Activated T-helper 1 cell treated with anti-CD3 and anti-CD28 coated beads, Interleukin-12 subunit alpha, Interleukin-12 subunit beta, Interleukin-2, Interleukin-4 antibody, amounts not matched to agents 30 ng/mL and 10 ng/mL and 1 ng/mL, durations not matched to agents 14 hours and 24 hours and 36 hours (primary cell): ENCODE measurements at places on chromosomes 6 and 20. TPM values are rescaled to one million over a fixed set of nuclear protein-coding genes. Genes with fewer than 3 reads are reported as not detected.

DNA sequence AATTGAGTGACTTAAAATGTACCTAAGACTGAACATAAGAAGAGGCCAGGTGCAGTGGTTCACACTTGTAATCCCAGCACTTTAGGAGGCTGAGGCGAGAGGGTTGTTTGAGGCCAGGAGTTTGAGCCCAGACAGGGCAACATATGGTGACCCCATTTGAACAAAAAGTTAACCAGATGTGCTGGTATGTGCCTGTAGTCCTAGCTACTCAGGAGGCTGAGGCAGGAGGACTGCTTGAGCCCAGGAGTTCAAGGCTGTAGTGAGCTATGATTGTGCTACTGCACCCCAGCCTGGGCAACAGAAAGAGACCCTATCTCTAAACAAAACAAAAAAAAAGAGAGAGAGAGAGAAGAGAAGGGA is 10.1 kb upstream of the PAQR8 start:
- DNase-seq, result no peak

DNA sequence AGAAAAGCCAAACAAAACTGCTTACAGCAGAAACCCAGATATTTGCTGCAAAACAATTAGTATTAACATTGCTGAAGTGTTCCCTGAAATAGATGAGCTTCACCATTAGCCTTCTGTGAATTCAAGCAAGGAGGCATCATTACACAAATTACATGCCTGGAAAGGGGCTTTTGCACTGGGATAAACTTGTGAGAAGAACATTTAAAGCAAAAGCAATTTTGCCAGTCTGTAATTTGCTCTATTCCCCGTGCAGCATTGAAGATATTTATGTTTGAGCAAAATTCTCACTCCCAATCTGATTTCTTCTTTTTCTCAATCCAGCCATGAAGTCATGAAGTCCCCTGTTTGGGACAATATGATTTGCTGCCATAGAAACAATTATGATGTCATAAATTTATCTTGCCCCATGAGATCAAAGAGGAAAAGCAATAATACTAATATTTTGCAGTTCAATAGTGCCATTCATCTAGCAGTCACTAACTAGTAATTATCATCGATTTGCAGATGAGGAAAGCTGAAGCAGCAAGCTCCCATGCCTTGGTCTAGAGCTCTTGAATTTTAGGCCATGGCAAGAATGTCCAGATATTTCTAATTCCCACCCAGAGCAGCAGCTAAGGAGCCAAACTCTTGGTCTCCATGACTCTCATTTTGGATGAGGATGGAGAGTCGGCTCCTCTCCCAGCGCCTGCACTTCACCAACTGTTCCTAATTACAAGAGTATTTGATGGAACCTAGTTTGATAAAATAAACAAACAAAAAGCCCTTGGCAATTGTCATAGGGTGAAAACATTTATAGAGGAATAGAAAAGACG is 49.5 kb upstream of the CCN6 start:
- DNase-seq, result no peak

DNA sequence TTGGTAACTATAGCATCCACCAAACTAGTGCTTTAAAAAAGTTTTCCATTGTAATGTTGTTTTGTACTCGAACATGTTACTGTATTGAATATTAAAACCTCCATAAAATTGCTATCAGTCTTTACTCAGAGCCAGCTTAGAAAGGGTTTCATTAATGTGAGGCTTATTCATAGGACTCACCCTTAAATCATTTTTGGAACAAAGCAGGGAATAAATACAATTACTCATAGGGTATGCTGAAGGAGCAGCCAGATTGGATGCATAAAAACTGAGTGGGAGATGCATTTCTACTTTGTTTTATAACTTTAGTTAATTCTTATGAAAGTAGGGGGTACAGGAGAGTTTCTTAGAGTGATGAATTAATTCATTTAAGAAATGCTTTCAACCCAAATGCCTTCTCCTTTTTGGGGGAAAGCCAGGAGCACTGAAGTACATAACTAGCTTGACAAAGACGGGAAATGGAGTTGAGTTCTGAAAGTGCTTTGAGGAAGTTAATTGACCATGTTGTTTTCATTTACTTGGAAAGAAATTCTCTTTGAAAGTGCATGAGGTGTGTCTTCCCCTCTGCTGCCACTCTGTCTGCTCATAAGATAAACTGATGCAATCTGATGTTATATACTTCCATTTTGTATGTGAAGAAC is 90.3 kb downstream of the RNF144B start:
- no peak for DNase-seq

- DNase-seq, result no peak
These were observed 20.4 kb upstream of the FRMD1 start for GRCh38 chr6:168099201-168100010.

DNA sequence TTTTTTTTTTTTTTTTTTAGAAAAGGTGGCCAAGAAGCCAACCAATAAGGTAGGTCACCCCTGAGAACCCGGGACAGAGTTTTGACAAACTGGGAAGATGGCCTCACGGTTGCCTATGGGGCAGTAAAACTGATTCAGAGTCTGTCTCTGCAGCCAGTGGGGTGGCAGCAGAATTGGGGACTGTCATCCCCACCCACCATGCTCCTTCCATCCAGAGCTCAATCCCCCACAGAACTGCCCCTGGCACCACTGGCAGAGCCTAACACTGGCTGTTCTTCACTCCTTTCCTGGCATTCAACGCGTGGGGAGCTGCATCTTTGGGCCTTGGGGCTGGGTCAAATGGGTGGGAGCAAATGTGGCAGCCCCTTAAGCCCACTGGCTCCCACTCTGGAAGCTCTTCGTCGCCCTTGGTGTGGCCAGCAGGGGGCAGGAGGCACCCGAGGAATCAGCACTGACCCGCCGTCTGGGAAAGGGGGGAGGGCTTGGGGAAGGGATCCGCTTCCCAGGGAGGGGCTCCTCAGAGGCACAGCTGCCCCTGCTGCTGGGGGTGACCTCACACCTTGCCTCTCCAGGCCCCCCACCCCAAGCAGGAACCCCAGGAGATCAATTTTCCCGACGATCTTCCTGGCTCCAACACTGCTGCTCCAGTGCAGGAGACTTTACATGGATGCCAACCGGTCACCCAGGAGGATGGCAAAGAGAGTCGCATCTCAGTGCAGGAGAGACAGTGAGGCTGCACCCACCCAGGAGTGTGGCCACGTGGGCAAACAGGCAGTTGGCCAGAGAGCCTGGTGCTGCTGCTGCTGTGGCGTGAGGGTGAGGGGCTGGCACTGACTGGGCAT is 10.4 kb downstream of the CD40 start:
- no peak for DNase-seq

- no peak for DNase-seq
These were observed 14.7 kb upstream of the TNFAIP3 start for GRCh38 chr6:137852346-137852745.

DNA sequence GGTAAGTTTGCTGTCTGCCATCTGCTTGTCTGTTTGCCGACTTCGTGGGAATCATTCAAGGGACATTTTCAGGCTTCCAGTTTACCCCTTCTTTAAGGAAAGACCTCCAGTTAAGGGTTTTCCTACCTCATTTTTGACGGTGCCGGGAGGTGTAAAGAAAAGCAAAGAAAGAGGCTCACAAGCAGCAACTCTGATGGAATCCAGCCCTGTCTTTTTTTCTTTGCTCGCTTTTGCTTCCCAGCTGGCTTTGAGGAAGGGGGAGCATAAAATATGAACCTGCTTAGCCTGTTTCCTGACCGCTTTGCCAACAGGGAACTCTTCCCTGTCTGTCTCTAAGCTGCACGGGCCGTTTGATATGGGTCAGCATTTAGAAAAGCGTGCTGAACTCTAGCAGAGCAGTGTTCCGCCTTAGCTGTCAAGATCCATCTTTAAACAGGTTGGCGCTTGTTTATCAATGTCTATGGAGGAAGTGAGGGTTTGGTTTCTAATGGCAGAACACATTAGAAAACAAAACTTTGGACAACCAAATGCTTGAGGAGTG is 13.8 kb downstream of the SYTL3 start:
- DNase-seq, result no peak

F13A1 gene
- not detected in 2 replicates for total RNA-seq

ID4 gene
- not detected in 2 replicates for total RNA-seq

- DNase-seq, result no peak
These were observed 35.0 kb downstream of the NKAIN2 start for GRCh38 chr6:123838505-123839234.

VGLL2 gene
- total RNA-seq, result not detected in 2 replicates

GRCh38 chr20:54535746-54536145 is 60.4 kb downstream of the DOK5 start:
- no peak for DNase-seq

GRCh38 chr6:111872401-111873177 is 663 bp downstream of the FYN start:
- DNase-seq, result peak; percentile 34

NCR2 gene
- not detected in 2 replicates for total RNA-seq

DNA sequence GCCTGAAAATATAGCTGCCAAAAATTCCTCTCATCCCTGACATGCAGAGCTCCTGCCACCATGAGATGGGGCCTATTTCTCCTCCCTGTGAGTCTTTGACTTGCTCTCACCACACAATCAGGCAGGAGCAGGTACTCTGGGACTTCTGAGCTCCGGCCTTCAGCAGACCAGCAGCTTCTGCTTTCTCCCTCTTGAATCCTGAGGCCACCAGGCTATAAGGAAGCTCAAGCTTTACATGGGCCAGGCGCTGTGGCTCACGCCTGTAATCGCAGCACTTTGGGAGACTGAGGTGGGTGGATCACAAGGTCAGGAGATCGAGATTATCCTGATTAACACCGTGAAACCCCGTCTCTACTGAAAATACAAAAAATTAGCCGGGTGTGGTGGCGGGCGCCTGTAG is 238.7 kb upstream of the RREB1 start:
- no peak for DNase-seq

- DNase-seq, result no peak
These were observed 156.0 kb upstream of the MLN start for GRCh38 chr6:33959661-33960344.
